Tibial nerve (tissue), 4 donors: ENCODE measurements at places on chromosomes 5 and 9. TPM values are rescaled to one million over a fixed set of nuclear protein-coding genes. Genes with fewer than 3 reads are reported as not detected.

The ENC1 gene
- total RNA-seq = 11.7 TPM

The TRPM6 gene
- 1.5 TPM for total RNA-seq

The SEMA6A gene
- 13.6 TPM for total RNA-seq

The EFNA5 gene
- 6.8 TPM for total RNA-seq

DNA sequence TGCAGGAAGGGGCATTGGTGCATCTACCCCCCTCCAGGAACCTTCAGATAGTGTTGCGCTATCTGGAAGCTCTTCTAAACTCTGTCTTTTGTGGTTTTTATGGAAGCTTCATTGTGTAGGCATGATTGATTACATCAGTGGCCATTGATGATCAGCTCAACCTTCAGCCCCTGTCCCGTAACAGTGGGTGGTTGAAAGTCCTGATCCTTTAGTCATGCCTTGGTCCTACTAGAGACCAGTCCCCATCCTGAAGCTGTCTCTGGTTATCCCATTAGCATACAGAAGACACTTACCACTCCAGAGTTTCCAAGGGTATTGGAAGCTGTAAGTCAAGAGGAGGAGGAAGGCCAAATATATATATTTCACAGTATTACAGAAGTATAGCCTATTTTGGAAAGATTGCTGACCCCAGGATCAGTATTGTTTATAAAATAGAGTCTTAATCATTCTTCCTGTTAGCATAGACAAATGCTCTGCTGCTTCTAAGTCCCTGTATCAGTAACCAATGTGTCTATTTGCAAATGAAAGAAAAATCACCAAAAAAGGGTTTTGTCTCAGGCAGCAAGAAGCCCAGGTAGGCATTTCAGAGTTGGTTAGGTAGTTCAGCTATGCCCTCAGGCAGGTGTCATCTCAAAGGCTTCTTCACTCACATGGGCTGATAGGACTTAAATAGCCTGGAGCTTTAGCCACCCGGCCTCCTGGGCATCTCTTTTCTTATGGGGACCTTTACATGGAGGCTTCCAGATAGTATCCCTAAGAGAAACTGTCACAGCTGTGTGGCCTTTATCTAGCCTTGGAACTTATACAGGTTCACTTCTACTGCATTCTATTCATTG lies 41.6 kb downstream of the SPIN1 start:
- H3K4me1 ChIP-seq = no peaks in the 10 kb centered on the region
- DNase-seq = no peak
- H3K4me3 ChIP-seq = no peak overlapping the region
- no peaks in the 10 kb centered on the region for H3K27me3 ChIP-seq
- no peak overlapping the region for H3K27ac ChIP-seq

DNA sequence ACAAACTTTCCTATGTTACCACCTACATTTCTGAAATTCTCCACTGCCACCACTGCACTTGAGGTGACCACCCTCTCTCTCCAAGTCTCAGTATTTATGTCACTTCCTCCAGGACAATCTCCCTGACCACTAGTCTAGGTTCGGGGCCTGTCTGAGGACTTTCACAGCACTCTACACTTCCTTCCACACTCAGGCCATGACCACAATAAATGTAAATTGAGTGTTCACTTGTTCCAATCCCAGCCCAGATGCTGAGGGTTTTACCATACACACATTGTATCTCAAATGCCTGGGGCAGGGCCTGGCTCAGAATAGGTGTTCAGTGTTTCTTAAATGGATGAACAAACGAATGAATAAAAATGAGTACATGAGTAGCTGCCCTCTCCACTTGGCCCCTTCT lies 26.9 kb upstream of the CCNG1 start:
- no peak overlapping the region for H3K27ac ChIP-seq
- H3K4me3 ChIP-seq = no peak overlapping the region
- no peaks in the 10 kb centered on the region for H3K36me3 ChIP-seq

- no peak for DNase-seq
- no peak overlapping the region for H3K4me3 ChIP-seq
- no peaks in the 10 kb centered on the region for H3K27me3 ChIP-seq
- no peak overlapping the region for H3K27ac ChIP-seq
Measured at GRCh38 chr9:109086221-109086620, 33.5 kb downstream of the TMEM245 start.

DNA sequence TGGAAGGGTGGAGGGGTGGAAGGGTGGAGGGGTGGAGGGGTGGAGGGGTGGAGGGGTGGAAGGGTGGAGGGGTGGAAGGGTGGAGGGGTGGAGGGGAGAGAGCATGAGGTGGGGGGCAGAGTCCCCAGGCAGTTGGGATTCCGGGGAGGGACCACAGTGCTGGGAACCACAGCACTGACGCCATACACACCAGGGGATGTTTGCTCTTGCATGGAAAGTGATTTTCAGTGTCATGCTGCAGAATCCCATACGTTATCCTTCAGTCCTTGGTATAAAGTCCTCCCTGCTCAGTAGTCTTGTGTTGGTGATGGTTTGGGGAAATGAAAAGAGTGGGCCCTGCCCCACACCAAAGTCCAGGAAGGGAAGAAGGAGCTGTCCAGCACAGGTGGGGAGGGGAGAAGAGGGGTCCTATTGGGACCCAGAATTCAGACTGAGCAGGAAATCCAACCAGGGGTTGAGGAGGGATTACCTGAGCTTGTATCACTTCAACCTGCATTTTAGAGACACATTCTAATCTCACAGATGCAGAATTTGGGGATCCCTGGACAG lies 5.5 kb upstream of the FIBCD1 start:
- no peaks in the 10 kb centered on the region for H3K36me3 ChIP-seq
- no peaks in the 10 kb centered on the region for H3K27me3 ChIP-seq
- no peak overlapping the region for H3K27ac ChIP-seq
- DNase-seq = no peak
- H3K4me1 ChIP-seq = no peaks in the 10 kb centered on the region

DNA sequence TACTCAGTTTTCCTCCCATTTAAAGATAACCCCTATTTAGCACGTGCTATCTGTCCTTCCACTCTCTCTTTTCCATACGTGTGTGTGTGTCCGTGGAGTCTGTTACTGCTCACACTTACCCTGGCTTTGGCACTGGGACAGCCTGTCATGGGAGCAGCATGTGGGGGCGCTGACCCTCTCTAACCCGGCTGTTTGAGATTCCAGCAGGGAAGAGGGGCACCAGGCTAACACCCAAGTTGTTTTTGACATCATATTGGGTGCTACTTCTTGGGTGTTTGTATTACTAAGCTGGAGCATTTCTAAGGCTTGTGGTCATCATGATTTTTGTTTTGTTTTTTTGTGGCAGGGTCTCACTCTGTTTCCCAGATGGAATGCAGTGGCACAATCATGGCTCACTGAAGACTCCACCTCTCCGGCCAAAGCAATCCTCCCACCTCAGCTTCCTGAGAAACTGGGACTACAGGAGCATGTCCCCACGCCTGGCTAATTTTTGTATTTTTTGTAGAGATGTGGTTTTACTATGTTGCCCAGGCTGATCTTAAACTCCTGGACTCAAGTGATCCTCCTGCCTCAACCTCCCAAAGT lies 56.9 kb upstream of the SIMC1 start:
- DNase-seq = no peak
- H3K4me1 ChIP-seq = no peaks in the 10 kb centered on the region
- H3K27me3 ChIP-seq = no peaks in the 10 kb centered on the region
- H3K36me3 ChIP-seq = no peaks in the 10 kb centered on the region
- H3K27ac ChIP-seq = no peak overlapping the region

- no peaks in the 10 kb centered on the region for H3K36me3 ChIP-seq
- H3K27me3 ChIP-seq = no peaks in the 10 kb centered on the region
- H3K27ac ChIP-seq = peak overlapping the region; percentile 52
Measured at GRCh38 chr5:28408186-28408585, 1369.8 kb upstream of the CDH9 start.

- H3K4me1 ChIP-seq = no peaks in the 10 kb centered on the region
- H3K36me3 ChIP-seq = no peaks in the 10 kb centered on the region
- no peak overlapping the region for H3K27ac ChIP-seq
- no peak overlapping the region for H3K4me3 ChIP-seq
- H3K27me3 ChIP-seq = no peaks in the 10 kb centered on the region
Measured at GRCh38 chr5:60143942-60144549, 250.5 kb upstream of the PDE4D start.

GRCh38 chr5:123093601-123094236 lies 4.7 kb downstream of the PRDM6 start:
- no peak overlapping the region for H3K27ac ChIP-seq
- no peaks in the 10 kb centered on the region for H3K36me3 ChIP-seq
- H3K27me3 ChIP-seq = no peaks in the 10 kb centered on the region
- H3K4me1 ChIP-seq = peaks cover 16% of the 10 kb centered on the region
- no peak overlapping the region for H3K4me3 ChIP-seq
- DNase-seq = no peak

DNA sequence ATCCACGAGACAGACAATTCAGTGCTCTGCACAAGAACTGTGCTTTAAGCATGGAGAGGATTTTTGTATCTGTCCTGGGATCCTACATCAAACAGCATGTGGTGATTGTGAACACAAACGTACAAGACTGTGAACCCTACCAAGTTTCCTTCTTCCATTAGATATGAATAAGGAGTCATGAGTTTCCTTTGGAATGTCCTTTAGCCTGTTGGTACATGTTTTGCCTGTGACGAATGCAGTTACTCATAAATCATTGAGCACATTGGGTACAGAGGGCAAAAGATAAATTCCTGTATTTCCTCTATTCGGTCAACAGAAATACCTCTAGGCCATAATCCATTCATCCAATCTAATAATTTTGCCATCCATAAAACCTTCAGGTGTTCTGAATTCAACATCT lies 61.5 kb downstream of the FXN start:
- no peaks in the 10 kb centered on the region for H3K36me3 ChIP-seq
- no peak overlapping the region for H3K4me3 ChIP-seq
- no peaks in the 10 kb centered on the region for H3K27me3 ChIP-seq
- no peaks in the 10 kb centered on the region for H3K4me1 ChIP-seq
- no peak for DNase-seq

- H3K4me1 ChIP-seq = peaks cover 11% of the 10 kb centered on the region
- no peaks in the 10 kb centered on the region for H3K27me3 ChIP-seq
- no peak overlapping the region for H3K27ac ChIP-seq
- no peak for DNase-seq
Measured at GRCh38 chr5:59346982-59347381, 546.5 kb downstream of the PDE4D start.

DNA sequence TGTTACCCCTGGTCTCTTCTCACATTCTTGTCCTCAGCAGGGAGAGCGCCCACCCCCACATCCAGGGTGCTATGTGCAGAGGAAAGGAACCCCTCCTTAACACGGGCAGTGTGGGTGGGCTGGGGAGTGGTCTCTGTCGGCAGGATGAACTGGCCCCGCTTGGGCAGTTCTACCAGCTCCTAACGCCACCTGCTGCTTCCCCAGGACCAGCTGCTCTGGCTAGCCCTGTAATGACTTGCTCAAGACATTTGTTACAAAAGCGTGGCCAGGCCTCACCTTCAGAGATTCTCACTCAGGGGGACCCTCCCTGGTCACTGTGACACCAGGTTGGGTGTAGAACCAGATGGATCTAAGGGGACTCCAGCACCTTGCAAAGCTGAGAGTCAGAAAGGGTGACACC lies 82.4 kb downstream of the HMCN2 start:
- DNase-seq = no peak
- H3K27me3 ChIP-seq = no peaks in the 10 kb centered on the region
- H3K27ac ChIP-seq = no peak overlapping the region
- peaks cover 4% of the 10 kb centered on the region for H3K4me1 ChIP-seq
- no peak overlapping the region for H3K4me3 ChIP-seq

DNA sequence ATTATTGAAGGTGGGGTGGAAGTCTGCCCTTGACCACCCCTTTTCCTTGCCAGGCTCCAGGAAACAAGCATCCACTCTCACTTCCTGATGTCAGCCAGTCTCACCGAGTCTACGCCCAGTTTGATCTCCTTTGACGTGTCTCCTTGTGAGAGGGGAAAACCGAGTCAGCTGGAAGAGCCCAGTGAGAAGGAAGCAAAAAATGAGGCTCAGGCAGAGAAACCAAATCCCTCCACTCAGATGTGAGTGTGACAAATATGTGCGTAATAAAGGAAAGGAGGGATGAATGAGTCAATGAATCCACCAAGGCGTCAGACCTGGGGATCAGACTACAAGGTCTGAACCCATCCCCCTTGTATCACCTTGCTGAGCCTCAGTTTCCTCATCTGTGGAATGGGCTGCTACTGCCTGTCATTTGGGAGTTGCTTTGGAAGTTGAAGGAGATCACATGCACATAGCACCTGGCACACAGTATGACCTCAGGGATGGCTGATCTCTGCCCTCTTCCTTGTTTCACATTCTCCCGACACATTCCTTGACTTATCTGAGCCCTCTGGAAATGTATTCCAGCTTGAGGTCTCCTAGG lies 61.3 kb upstream of the XPA start:
- no peak overlapping the region for H3K27ac ChIP-seq
- no peaks in the 10 kb centered on the region for H3K36me3 ChIP-seq
- no peaks in the 10 kb centered on the region for H3K4me1 ChIP-seq
- no peak overlapping the region for H3K4me3 ChIP-seq
- no peak for DNase-seq
- no peaks in the 10 kb centered on the region for H3K27me3 ChIP-seq

DNA sequence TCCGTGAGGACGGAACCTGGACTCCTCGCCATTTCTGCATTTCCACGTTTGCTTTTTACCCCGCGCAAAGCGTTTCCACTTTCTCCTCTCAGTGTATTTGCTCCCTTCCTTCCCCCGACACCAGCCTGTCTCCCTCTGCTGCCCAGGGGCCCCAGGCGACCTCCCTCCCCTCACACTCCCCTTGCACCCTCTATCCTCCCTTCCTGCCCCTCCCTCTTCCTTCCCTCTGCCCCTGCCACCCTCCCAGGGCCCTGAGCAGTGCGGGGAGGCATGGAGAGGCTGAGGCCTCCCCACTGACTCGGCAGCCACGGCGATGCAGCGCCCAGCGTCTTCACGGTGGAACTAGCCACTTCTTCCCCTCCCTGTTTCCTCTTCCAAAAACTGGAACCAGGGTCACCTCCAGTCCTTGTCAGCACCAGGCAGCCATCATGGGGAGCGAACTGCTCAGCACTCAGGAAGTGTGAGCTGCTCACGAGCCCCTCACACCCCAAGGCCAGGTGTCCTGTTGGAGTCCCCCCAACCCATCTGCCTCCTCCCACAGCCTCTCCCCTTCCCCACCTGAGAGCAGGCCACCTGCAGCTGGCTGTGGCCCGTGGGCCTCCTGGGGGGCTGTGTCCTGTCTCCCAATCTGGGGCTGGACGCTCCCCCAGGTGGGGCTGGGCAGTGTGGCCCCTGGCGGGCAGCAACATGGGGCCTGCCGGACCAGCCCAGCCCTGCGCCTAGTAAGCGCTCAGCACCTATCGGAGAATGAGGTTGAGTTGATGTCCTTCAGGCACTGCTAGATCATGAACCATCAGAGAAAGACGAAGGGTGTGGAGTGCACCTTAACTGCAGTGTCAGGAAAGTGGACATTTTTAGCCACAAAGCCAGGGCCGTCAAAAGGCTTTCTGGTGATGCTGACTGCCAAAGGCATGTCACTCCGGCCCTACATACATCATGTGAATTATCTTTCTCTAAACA lies 17.5 kb downstream of the UBE2QL1 start:
- DNase-seq = no peak
- no peak overlapping the region for H3K4me3 ChIP-seq
- H3K4me1 ChIP-seq = no peaks in the 10 kb centered on the region
- no peak overlapping the region for H3K27ac ChIP-seq
- H3K27me3 ChIP-seq = no peaks in the 10 kb centered on the region
- no peaks in the 10 kb centered on the region for H3K36me3 ChIP-seq

GRCh38 chr5:134638760-134639201 lies 6.2 kb upstream of the SAR1B start:
- no peak overlapping the region for H3K27ac ChIP-seq
- DNase-seq = no peak
